ENCODE measurements at places on chromosomes 3 and 15.

- DNase-seq = no peak
Measured at GRCh38 chr15:50685191-50685975, 1.2 kb downstream of the TRPM7 start.

- no peak for DNase-seq
Measured at GRCh38 chr3:127438371-127438770, 150.5 kb upstream of the PRR20G start.

GRCh38 chr15:35427091-35427490 is 118.9 kb downstream of the DPH6 start:
- DNase-seq = no peak

DNA sequence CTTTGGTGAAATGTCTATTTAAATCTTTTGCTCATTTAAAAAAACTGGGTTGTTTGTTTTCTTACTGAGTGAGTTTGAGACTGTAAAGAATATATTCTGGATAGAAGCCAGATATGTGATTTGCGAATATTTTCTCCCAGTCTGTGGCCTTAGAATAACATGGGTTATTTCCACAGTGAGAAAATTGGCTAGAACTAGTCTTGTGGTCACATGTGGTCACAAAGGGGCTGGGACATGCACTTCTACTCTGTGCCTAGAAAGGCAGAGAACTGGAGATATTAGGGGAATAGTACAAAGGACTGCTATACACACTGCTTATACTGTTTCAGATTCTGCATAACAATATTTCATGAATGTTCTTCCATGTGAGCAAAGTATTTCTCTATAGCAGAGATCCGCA is 79.9 kb upstream of the RGMA start:
- DNase-seq = no peak

GRCh38 chr15:79129235-79129634 is 38.7 kb upstream of the RASGRF1 start:
- DNase-seq = no peak

DNA sequence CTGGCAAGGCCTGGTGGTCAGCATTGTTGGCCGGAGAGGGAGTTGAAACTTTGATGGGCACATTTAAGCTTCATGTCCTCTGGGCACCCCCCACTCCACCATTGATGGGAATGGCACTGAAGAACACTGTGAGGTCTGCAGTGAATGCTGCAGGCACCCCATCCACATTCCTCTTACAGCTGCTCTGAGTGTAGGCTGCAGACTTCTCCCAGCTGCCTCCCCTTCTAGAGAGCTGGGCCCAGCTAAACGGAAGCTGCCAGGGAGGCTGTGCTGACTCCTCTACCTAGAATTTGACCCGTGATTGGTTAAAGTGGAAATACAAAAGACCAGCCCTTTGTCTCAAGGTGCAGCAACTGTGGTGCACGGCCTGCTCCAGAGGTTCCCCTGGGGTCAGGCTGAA is 10.6 kb downstream of the TMEM158 start:
- no peak for DNase-seq

DNA sequence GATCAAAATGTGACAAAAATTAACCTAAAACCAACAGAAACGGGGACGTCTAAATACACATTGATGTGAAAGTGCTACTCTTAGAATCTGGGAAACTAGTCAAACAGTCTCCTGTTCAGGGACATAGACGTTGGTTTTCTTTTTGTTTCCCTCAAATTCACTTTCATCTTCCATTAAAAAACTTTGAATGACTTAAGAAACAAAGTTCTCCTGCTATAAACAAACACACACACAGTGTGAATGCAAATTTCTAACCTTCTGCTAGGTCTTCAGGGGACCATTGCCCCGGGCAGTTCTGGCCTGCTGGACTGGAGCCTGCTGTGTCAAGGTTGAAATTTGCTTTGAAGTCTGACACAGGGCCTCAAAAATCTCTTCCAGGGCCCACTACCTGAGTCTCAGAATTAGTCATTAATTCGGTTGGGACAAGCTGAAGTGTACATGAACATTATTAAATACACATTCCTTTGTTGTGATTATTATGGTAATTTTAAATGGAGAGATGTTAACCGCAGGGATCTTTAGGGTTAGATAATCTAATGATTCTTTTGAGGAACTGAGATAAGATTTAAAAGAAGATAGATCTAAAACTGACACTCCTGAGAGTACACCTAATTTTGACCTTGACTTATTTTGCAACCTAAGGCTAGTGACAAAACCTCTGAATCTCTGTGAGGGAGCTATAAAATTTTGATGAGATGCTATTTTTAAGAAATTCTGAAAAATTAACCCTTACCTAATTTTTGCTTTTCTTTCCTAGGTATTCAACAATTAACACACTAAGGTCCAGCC is 1260.4 kb downstream of the ROBO1 start:
- no peak for DNase-seq

DNA sequence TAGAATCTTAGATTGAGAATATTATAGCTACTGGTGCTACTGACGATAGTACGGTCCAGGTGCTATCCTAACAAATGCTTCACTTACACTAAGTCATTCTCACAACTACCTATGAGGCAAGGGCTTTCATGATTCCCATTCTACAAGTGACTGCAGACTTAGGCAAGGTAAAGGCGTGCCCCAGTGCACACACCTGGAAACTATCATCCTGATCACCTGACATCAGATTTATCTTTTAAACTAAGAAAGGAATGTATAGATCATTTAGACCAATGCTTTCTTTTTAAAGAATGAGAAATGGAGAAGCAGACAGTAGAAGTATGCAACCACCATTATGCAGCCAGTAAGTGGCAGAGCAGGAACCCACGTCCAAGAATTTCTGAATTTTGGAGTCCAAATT is 59.2 kb upstream of the LRRN1 start:
- DNase-seq = no peak

DNA sequence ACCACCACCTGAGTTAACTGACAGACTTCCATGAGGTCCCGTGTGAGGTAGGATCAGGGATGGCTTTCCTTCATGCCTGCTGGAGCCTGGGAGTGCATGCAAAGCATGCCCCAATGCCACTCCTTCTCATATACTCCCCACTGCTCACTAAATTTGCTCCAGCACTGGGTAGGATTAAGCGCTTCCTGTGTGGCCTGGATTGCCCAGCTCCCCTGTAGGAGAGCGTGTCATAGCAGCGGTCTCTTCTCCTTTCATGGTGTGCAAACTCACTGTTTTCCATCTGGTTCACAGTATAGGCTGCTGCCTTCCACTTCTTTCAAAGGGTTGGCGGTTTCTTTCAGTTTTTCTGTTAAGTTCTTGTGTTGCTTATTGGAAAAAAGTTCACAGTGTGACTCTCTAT is 34.1 kb upstream of the ABI3BP start:
- no peak for DNase-seq

DNA sequence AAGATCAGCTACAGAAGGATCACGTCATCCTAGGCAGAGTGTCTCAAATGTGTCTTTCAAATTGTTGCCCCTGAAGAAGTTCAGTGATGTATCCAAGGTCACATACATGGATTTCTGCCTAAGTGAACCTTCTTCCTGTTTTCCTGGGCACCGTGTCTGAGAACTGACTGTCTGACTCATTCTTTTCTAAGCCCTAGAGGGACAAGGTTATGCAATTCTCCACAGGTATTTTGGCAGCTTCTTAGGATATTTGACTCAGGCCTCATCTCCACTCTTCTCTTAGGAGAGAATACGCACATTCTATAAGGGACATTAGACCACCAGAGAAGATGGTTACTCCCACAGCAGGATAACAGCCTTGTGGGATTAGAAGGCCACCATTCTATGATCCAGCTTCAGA is 391.9 kb upstream of the THBS1 start:
- no peak for DNase-seq

DNA sequence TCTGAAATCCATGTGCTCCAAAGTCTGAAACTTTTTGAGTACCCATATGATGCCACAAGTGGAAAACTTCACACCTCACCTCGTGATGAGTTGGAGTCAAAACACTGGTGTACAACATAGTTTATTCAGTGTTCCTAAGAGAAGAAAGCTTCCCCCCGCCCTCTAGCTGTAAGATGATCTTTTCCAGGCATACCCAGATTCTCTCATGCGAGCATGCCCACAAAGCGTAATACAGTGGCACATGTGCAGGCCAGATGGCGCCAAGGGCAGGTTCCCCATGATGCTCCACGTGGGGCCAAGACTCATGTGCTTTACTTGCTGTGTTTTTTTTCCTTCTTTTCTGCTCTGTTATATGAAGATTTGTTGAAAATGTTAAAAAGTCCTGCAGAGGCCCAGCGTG is 104.9 kb upstream of the LRRFIP2 start:
- no peak for DNase-seq

GRCh38 chr3:56932866-56933265 is 127.6 kb upstream of the SPATA12 start:
- DNase-seq = no peak

DNA sequence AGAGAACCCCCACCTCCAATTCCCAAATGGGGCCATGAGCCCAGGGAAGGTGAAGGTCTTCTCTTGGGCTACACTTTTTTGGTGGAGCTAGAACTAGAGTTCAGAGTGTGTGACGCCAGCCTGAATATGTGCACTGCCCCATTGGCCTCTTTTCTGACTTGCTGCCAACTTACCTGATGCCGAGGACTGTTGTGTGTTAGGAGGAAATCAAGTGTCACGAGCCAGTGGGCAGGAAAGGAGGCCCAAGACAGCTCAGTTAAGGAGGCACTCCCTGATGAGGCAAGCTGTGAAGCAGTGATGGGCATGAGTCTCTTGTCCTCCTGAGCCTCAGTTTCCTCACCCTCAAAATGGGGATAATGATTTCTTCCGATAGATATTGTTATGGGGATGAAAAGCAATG is 107.8 kb downstream of the ANP32A start:
- DNase-seq = no peak

DNA sequence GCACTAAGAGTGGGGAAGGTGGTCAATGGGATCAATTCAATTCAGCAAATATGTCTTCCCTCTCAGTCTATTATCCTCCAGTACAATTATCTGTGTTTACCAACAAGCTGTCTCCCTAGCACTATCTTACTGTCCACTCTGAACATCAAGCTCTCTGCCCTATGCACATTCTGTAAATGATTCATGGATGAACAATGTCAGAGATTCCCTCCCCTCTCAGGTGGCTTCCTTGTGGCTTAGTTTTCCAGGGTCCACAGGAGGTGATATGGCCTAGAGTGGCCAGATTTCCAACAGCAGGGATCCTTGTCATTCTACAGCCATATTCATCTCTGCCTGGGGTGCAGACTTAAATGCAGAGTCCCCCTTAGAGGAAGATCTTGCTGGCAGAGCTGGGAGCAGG is 225.1 kb downstream of the UACA start:
- DNase-seq = no peak
